CD4-positive, alpha-beta T cell treated with Interleukin-17A for 1 hour (primary cell): ENCODE measurements at places on chromosomes 3 and 15.

GRCh38 chr3:184361532-184361931 lies at the start of the genes CLCN2 and POLR2H:
Gene CLCN2, minus strand, starts transcription at chr3:184361605. Its CDS starts 126 bp downstream, at chr3:184361479.
Gene POLR2H, plus strand, starts transcription at chr3:184361710. Its CDS starts 1,783 bp downstream, at chr3:184363493.
- DNase-seq, result peak; percentile 36

GRCh38 chr15:48096813-48097212 lies 24.0 kb upstream of the SLC24A5 start:
- DNase-seq, result no peak

DNA sequence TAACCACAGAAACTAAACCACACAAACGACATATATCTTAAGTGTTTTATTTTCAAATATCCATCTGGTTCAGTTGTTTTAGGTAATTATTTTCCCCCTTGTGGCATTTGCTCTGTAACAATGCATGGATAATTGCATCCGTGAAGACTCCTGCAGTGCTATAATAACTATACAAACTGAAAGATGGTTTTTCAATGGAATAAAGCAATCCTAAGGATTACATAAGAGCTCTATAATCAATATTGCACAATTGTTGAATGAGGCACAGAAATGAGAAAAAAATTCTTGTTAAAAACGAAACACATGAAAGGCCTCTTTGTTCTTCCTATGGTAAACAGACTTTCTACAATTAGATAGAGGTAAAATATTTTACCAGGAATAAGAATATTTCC lies 446.0 kb upstream of the EPHA3 start:
- DNase-seq, result no peak

DNA sequence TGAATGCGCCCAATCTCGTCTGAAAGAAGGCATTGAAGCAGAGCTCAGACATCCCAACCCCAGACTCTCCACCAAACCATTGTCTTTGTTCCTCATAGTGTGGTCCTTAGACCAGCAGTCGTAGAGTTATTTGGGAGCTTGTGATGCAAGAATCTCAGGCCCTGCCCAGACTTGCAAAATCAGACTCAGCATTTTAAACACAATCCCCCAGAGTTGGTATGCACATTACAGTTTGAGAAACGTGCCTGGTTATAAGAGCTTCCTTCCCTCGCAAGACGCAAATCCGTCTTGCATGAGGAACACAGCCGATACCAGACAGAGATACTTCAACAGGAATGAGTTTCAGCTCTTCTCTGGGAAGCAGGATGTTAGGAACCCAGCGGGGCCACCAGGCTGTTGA lies 38.9 kb upstream of the IREB2 start:
- DNase-seq, result no peak

- no peak for DNase-seq
Measured at GRCh38 chr15:69604072-69604411, 151.4 kb downstream of the RPLP1 start.

GRCh38 chr3:14440168-14440518 lies 37.7 kb downstream of the SLC6A6 start:
- no peak for DNase-seq

DNA sequence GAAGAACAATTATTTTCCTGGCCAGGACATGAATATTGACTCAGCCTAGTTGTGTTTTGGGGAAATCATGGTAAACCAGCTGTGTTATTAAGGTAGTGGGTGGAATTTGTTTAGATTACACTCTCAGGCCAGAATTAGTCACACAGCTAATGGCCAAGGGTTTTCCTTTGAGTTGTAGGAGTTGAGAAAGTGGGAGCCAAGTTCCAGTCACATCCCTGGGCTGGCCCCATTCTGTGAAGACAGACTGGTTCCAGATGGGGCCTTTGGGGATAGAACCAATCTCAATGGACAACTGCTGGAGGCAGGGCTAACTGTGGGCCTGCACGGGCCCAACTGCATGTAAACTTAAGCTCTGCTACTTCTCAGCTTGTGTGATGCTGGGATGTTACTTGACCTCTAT lies 1.4 kb upstream of the RASL12 start:
- no peak for DNase-seq
